ENCODE measurements at places on chromosomes 12 and 14.

- no peak for DNase-seq
Measured at GRCh38 chr14:102777711-102778337, 575 bp downstream of the TRAF3 start.

GRCh38 chr12:62758216-62758615, 176.7 kb downstream of the PPM1H start:
- peak; percentile 88 for DNase-seq

DNA sequence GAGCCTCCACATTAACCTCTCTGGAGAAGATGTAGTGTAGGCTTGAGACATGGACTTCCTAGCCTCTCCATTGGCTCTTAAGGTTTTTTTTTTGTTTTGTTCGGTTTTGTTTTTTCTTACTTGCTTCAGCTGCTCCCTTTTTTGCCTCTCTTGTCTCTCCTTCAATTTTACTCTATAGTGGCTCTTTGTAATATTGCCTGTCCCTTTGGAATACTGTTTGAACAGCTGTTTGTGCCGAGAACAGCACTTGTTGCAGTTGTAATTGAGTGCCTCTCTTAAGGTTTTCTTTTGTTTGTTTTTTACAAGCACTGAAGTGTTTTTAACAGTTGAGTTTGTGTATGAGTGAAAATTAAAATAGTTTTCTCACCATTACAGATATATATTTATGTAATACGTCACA, 567.7 kb downstream of the LRFN5 start:
- DNase-seq = no peak

- DNase-seq = no peak
Measured at GRCh38 chr12:130192642-130193345, 30.5 kb downstream of the FZD10 start.

GRCh38 chr12:112354399-112354798, 27.8 kb downstream of the HECTD4 start:
- DNase-seq = no peak

- DNase-seq = no peak
Measured at GRCh38 chr14:68306934-68307789, 485.7 kb downstream of the ZFP36L1 start.

- DNase-seq = no peak
Measured at GRCh38 chr12:6049992-6050391, 74.5 kb downstream of the VWF start.

- DNase-seq = no peak
Measured at GRCh38 chr12:78316136-78316535, 485.4 kb downstream of the NAV3 start.

DNA sequence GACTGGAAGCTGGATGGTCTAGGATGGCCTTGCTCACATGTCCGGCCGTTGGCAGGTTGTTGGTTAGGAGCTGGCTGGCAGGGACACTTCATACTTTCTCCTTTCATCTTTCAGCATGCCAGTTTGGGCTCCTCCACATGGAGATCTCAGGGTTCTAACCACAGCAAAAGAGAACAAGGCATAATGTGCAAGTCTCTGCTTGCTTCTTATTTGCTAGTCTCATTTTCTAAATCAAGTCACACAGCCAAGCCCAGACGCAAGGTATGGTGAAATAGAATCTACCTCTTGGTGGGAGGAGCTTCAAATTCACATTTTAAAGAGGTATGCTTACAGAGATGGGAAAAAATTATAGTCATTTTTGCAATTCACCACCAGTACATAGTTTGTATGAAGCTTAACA, 69.1 kb upstream of the NAP1L1 start:
- DNase-seq = no peak

Data from AG04450 (cell line).